ENCODE measurements at places on chromosomes 7 and 10.

DNA sequence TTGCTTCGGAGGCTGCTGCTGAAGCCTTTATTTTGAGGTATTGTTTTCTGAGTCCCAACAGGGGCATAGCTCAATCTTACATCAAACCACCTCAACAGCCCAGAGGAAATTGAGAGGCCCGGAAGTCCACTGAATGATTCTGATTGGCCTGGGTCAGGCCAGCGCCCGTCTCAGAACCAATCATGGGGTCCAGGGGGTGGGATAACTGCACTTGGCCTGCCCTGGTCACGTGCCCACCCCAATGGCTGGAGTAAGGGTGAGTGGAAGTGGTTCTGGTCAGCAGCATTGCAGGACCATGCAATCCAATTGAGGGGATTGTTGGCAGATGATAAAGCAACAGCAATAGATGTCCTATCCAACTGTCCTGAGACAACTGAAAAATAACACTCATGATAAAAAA, 190.6 kb downstream of the HERPUD2 start:
- no peak for DNase-seq

DNA sequence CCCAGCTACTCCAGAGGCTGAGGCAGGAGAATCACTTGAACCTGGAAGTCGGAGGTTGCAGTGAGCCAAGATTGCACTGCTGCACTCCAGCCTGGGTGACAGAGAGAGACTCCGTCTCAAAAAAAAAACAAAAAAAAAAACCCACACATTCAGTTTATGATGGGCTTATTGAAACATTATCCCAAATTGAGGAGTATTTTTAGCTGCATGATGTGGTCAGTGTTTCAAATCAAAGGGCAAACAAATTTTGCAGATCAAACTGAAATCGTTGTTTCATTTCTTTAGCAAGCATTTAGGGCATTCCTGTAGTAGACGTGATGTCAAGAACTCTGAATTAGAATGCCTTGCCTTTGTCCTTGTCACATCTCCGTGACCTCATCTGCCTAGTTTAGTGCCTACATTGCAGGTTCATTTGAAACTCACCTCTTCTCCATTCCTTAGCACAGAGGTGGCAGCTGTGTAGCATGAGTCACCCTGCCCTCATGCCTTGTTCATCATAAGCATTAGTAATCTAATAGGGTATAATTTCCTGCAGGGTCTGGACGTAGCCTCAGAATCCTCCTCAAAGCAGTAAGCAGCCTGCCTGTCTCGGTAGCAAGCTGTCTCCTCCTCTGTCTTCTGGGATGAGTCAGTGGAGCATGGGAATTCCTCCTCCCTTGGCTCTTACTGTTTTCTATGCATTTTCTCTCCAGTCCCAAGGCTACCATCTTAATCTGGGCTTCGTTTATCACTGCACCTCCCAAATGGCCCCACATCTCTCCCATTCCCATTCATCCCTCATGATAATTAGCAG, 73.8 kb downstream of the CUL1 start:
- DNase-seq: peak; percentile 14

DNA sequence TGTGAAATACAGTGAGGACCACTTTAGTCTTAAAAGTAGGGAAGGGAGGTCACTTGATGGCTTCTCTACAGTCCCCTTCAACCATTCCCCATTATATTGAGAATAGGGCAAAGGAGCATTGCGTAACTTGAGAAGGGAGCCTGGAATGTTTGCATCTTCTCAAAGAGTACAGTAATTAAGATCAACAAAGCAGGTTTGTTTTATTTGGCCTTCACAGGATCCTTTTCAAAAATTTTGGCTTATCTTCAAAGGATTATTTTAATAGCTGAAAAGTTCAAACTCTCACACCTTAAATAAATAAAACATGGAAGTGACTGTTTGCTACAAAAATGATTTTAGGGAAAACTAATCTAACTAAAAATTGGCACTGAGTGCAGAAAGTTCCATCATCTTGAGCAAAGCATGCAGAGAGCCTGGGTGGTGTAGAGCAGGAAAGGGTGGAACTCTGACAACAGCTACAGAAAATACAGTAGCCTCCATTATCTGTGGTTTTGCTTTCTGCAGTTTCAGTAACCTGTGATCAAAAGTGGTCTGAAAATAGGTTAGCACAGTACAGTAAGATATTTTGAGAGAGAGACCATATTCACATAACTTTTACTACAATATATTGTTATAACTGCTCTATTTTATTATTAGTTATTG, 214.0 kb downstream of the MDFIC start:
- DNase-seq: no peak

DNA sequence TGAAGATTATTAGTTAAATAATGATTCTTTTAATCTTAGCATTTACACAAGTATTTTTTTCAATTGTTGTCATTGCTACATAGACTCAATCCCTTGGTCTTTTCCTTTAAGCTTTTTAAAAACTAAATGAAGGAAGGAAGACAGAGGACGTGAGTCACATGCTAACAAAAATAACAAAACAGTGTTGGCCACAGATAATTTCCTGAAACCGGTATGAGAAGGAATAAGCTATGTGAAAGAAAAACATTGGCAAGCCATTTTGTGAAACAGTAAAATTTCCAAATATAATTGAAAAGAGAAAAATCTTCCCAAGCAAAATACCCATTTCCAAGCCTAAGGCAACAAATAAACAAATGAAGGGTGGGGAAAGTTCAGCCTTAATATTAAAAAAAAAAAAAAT, 223.0 kb downstream of the AHR start:
- DNase-seq: no peak

DNA sequence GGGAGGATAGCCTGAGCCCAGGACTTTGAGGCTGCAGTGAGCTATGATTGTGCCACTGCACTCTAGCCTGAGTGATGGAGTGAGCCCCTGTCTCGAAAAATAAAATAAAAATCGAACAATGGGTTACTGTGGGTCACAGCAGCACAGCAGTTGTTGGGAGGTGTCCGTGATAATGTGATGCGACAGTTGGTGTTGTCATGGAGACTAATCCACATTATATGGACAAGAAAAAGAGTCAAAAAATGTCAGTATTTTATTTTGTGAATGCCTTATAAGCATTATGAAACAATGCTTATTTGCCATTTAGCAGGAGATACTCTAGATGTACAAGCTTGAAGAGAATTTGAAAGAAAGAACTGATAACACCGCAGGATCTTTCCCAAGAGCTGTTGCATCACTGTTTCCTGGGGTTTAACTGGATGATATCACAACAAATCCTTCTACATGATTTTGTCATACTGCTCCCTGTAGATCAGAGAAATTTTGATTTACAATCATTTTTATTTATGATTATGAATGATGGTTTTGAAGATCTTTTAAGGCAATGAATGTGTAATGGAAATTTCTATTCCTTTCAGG, 195.4 kb downstream of the BAMBI start:
- DNase-seq: no peak

- DNase-seq: no peak
Measured at GRCh38 chr7:50317221-50317678, 12.7 kb downstream of the IKZF1 start.

GRCh38 chr7:41955893-41956675, 253.2 kb upstream of the INHBA start:
- DNase-seq: no peak

DNA sequence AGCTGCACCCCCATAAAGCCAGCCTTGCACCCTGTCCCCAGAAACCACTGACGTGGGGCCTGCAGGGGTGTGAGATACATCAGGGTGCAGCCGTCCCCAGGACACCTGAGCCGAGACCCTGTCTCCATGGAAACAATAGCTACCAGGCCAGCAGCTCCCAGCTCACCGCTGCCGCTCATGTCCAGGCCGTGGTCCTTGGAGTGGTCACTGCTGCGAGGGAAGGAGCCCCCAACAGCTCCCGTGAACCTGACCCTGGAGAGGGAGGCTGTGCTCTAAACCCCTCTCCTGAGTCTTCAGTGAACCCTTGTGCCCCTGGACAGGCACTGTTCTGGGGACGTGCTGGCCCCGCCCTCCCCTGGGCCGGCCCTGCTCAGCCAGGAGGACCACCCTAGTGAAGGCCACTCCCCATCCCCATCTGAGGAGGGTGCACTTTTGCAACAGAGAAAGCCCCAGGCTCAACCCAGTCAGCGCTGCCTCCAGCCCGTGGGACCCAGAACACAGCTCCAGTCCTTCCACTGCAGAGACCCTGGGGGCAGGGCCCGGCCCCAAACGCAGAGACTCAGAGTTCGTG, 19.6 kb upstream of the INPP5A start:
- no peak for DNase-seq

- DNase-seq: no peak
Measured at GRCh38 chr10:44908066-44908749, 2.9 kb upstream of the TMEM72 start.

GRCh38 chr10:116780691-116781205, 38.4 kb upstream of the HSPA12A start:
- DNase-seq: no peak
